CD8-positive, alpha-beta memory T cell (primary cell): ENCODE measurements at places on chromosomes 11 and 22.

DNA sequence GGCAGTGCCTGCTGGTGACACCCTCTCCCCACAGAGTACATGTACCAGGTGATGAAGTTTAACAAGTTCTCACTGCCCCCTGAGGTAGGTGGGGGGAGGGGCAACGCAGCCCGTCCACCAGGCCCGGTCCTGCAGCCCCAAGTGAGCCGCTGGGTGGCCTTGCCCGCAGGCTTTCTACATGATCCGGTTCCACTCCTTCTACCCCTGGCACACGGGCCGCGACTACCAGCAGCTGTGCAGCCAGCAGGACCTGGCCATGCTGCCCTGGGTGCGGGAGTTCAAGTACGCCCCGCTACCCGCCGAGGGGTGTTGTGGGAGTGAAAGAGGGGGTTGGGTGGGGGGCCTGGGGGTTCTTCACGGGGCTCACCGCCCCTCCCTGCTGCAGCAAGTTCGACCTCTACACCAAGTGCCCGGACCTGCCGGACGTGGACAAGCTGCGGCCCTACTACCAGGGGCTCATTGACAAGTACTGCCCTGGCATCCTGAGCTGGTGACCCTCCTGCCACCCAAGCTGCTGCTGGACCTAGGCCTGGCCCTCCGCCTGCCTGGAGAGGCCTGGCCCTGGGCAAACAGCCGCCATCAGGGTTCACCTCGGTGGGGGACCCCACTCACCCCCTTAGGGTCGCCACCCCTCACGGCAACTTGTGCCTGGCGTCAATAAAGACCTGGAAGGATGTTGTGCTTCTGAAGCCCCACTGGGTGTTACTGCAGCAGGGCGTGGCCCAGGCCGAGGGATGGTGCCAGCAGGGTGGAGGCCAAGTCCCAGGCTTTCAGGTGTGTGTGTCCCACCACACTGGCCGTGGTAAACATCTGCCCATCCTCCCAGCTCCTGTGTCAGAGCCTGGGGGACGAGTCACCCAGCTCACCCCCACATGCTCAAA lies 2.9 kb downstream of the MIOX start:
- DNase-seq, result no peak

DNA sequence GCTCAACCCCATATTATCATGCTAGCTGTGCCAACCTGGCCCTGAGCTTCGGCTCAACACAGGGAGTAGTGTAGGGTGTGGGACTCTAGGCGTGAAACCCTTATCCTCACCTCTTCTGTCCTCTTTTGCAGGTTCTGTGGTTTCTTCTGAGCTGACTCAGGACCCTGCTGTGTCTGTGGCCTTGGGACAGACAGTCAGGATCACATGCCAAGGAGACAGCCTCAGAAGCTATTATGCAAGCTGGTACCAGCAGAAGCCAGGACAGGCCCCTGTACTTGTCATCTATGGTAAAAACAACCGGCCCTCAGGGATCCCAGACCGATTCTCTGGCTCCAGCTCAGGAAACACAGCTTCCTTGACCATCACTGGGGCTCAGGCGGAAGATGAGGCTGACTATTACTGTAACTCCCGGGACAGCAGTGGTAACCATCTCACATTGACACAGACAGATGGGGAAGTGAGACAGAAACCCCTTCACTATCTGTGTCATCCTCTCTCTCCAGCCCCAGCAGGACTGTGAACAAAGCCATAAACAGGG lies 76.4 kb downstream of the GGTLC2 start:
- no peak for DNase-seq

GRCh38 chr11:36010010-36010740 lies 66.3 kb downstream of the LDLRAD3 start:
- no peak for DNase-seq

DNA sequence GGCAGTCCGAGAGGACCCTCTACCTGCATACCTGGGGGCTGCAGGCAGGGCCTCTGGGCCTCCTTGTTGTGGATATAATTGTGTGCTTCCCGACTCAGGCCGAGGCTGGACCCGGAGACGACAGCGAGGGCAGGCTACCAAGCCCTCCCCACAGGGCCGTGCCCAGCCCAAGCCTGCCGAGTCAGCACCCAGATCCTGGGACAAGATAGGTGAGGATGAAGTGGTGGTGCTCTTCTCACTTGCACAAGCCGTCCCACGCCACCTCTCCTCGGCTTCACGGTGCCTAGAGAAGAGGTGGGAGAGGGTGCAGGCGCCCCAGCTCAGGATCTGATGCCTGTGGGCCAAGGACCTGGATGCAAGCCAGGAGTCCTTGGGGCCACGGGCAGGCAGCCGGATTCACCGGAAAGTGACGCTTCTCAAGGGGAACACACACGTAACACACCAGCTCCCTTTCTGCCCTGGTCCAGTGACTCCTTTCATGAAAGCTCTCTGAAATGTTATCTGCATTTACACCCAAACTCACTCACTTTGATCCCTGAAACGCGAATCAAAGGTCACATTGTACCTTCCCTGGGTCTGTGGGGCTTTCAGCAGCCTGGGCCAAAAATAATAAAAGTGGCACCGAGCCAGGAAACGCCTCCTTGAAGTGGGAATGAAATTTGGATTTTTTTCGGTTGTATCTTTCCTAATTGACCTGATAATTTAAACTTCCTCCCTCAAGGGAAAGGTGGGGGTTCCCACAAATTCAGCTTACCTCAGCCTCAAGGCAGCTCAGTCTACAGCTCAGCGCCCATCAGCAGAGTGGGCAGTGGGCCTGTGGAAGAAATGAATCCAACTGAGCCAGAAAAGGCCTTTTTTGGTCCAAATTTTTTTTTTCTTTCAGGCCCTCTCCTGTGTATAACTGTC lies 1.1 kb upstream of the GNB1L start:
- DNase-seq, result peak; percentile 58

GRCh38 chr11:9577556-9577955 lies 4.1 kb downstream of the WEE1 start:
- DNase-seq, result no peak

DNA sequence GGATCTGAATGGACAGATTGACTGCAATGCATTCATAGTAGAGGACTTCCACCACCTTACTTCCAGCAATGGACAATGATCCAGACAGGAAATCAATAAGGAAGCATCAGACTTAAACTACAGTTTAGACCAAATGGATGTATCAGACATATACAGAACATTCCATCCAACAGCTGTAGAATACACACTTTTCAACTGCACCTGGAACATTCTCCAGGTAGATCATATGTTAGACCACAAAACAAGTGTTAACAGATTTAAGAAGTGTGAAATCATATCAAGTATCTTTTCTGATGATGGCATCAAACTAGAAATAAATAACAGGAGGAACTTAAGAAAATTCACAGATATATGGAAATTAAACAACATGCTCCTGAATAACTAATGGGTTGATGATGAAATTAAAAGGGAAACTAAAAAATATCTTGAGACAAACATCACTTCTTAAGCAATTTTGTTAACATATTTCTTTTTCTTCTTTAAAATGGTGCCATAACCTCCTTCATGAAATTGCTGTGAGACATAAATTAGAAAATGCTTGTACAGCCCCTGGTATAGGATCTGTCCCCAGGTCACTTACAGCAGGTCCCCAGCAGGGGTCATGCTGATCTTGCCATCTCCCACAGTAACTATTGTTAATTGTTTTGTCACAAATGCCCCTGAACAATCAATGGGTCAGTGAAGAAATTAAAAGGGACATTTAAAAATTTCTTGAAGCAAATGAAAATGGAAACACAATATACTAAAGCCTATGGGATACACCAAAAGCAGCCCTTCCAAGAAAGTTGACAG lies 100.0 kb upstream of the OR4B1 start:
- DNase-seq, result no peak

DNA sequence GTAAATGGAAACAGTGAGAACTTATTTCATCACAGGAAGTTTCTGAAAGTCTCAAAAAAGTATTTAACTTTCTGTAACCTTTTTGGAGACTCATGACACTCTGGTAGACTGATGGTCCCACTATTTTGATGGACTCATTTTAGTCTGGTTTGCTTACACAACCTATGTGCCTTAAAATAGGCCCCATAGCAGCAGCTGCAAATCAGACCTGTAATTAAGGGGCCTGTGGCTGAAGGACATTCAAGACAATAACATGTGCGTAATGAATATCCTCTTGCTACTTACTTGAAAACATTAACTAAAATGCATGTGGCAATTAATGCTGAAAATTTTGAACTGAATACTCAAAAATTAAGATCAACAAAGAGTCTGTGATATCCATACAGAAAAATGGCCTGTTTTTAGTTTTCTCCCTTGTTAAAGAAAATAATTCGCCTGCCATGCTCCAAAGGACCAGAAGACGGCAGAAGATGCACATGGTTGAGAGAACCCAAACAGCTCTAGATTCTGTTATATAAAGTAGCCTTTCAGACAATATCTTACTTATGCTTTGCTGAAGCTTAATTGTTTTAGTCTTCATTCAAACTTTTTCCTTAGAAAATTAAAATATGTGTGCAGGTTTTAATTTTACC lies 568.5 kb downstream of the KCNA4 start:
- no peak for DNase-seq

GRCh38 chr22:35837101-35837727 lies 119.5 kb downstream of the APOL5 start:
- DNase-seq, result no peak

DNA sequence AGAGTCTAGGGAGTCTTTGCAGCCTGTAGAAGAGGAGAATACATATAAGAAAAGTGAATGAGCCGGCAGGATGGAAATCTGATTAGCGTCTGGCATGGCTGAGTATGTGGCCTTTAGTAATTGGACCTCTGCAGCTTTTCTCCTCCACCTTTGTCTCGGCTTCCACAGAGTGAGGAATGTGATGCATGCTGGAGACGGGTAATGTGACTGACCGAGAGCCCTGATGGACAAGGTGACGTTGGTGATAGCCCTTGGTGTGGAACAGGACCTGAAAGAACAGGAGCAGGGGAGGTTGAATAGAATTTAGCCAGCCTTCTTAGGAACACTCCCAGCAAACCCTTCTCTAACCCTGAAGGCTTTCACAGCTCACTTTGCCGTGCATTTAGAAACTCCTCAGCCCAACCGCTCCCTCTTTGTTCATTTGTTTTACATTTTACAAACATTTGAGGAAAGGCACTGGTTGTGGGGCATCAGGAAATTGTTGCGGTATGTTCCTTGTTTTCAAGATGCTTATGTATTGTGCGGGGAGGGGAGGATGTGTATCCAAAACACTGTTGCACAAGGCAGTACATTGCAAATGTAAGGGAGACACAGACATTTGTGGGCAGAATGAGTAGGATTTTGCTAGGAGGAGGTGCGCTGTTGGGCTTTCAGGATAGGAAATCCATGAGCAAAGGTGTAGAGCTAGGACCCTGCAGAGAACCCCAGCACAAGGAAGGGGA lies 6.9 kb downstream of the GTPBP1 start:
- no peak for DNase-seq

- no peak for DNase-seq
Measured at GRCh38 chr22:49272546-49273125, 555.0 kb downstream of the BRD1 start.

DNA sequence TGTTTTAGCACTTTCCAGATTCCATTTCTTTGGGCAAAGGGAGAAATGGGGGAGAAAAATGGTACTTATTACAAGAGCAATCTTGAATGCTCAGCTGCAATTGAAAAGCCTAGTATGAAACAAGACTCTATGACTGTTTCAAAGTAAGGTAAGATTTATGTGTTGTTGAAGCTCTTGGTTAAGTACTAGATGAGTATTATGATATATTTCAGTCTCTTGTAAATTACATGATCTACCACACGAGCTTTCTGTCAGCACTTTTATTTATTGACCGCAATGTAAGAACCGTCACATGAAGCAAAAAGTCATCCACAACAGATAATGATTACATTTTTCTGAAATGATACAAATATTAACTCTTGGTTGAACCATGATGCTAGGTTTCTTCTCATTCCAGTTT lies 906.7 kb upstream of the CHORDC1 start:
- no peak for DNase-seq

DNA sequence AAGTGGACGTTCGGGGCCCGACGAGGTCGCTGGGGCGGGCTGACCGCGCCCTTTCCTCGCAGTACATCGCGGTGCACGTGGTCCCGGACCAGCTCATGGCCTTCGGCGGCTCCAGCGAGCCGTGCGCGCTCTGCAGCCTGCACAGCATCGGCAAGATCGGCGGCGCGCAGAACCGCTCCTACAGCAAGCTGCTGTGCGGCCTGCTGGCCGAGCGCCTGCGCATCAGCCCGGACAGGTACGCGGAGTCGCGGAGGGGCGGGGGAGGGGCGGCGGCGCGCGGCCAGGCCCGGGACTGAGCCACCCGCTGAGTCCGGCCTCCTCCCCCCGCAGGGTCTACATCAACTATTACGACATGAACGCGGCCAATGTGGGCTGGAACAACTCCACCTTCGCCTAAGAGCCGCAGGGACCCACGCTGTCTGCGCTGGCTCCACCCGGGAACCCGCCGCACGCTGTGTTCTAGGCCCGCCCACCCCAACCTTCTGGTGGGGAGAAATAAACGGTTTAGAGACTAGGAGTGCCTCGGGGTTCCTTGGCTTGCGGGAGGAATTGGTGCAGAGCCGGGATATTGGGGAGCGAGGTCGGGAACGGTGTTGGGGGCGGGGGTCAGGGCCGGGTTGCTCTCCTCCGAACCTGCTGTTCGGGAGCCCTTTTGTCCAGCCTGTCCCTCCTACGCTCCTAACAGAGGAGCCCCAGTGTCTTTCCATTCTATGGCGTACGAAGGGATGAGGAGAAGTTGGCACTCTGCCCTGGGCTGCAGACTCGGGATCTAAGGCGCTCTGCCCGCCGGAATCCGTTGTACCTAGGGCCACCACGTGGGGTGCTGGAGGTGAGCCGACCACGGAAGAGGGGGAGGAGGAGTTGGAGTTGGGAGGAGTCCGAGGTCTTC lies 771 bp downstream of the MIF start:
- DNase-seq, result peak; percentile 56

DNA sequence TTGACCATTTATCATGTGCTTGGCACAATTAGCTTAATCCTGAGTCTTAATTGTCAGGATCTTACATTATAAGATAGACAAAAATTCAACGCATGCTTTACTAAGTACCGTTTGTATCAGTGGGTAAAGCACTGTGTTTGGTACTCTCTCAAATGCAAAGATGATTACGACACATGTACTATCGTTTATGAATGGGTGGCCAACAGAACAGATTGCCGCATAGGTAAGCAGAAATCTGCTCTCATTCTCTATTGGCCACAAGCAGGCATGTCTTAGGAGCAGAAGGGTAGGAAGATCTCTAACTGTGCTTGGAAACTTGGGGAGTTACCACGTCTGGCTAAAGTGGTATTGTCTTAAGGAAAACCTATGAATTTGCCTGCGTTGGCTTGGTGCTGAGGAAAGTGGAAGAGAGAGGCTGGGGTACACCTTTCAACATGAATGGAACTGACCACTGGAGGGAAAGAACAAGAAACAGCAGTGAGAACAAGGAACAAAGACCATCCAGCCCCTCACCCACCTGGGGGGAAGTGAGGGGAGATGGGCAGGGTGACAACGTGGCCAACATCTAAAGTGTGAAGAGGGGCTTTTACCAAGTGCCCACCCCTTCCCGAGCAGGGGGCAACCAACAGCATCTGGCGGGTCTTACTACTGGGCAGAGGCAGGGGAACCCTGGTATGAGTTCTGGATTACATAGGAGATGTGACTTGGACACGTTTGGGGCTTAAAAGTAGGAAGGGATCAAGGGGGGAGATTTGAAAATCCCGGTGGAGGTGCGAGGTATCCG lies 1.0 kb upstream of the TUBA8 start:
- no peak for DNase-seq
